ENCODE measurements at places on chromosomes 2 and 18.
A peak's percentile ranks its signal among the peaks of the same experiment; 100 is the strongest.

GRCh38 chr2:20300656-20301055 lies 50.0 kb downstream of the PUM2 start:
- peaks cover 14% of the 10 kb centered on the region for H3K4me1 ChIP-seq
- no peak overlapping the region for H3K27ac ChIP-seq
- H3K4me3 ChIP-seq, result no peak overlapping the region
- no peak for DNase-seq
- H3K36me3 ChIP-seq, result peaks cover 33% of the 10 kb centered on the region
- H3K27me3 ChIP-seq, result no peaks in the 10 kb centered on the region

GRCh38 chr2:232196802-232197201 lies 181.7 kb upstream of the ALPP start:
- no peak for DNase-seq
- H3K4me3 ChIP-seq, result no peak overlapping the region
- no peaks in the 10 kb centered on the region for H3K4me1 ChIP-seq

GRCh38 chr2:207512356-207512755 lies 17.4 kb upstream of the CREB1 start:
- H3K36me3 ChIP-seq, result peaks cover 6% of the 10 kb centered on the region
- H3K27ac ChIP-seq, result no peak overlapping the region
- peaks cover 45% of the 10 kb centered on the region for H3K4me1 ChIP-seq
- DNase-seq, result no peak
- H3K27me3 ChIP-seq, result no peaks in the 10 kb centered on the region
- H3K4me3 ChIP-seq, result no peak overlapping the region

DNA sequence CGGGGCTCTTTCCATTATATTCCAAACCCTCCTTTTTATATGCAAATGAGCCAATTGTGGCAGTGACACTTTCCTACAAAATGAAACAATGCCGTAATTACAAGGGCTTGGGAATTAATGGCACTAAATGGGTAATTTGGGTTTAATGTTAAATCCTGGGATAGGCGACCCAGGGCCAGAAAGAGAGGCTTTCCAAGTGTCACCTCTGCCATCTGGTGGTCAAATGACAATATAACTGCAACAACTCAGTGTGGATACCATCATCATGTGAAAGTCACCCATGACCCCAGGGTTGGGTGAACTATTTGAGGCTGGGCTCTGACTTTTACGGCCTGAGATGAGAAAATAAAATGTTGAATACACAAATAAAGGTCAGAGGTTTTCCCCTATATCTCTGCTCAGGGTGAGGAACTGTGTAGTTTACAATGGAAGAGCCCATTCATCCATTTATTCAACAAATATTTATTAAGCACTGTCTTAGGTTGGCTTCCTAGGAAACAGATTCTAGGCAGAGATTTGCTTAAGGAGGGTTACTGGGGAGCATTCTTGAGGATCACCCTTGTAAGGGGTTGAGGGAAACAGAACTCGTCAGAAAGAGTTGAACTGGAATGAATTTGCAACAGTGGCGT lies 13.6 kb upstream of the THADA start:
- no peak overlapping the region for H3K27ac ChIP-seq
- peak; percentile 48 for DNase-seq
- H3K27me3 ChIP-seq, result no peaks in the 10 kb centered on the region
- H3K4me1 ChIP-seq, result peaks cover 5% of the 10 kb centered on the region

DNA sequence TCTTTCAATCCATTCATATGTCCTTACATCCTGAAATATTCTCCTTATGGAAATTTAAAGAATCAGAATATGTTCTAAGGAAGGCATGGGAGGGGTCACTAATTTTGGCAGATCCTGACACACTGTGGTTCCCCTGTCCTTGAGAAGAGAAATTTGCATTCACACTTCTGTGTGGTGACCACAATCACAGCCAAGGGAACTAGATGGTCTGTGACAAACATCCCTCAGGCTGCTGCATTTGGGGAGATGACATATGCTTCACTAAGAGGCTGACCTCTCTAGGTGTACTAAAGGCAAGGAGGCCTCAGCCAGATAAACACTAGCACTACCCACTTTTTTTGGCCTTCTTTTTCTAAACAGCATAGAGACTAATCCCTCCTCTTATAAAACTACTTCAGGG lies 129.6 kb downstream of the MREG start:
- H3K36me3 ChIP-seq, result no peaks in the 10 kb centered on the region
- no peaks in the 10 kb centered on the region for H3K27me3 ChIP-seq
- H3K4me1 ChIP-seq, result no peaks in the 10 kb centered on the region
- no peak for DNase-seq
- H3K27ac ChIP-seq, result no peak overlapping the region

DNA sequence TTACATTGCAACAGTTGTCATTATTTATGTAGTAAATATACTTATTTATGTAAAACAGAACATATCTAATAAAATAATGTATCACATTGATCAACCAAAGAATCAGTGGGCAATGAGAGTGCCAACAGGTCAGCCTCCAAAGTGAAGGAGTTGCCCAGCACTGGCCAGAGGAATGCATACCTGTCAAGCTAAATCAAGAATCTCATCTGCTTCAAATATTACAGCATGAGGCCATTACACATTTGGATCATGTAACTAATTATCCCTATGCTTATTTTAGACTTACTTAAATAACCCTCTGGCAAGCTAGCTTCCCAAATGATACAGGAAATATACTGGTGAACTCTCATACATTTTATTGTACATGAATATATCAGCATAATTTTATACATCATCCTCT lies 1211.7 kb upstream of the ACVR2A start:
- H3K27me3 ChIP-seq, result no peaks in the 10 kb centered on the region
- no peak for DNase-seq

Measured in activated CD4-positive, alpha-beta T cell treated with anti-CD3 and anti-CD28 coated beads for 36 hours (primary cell).